ENCODE measurements at places on chromosomes 6 and 20.

DNA sequence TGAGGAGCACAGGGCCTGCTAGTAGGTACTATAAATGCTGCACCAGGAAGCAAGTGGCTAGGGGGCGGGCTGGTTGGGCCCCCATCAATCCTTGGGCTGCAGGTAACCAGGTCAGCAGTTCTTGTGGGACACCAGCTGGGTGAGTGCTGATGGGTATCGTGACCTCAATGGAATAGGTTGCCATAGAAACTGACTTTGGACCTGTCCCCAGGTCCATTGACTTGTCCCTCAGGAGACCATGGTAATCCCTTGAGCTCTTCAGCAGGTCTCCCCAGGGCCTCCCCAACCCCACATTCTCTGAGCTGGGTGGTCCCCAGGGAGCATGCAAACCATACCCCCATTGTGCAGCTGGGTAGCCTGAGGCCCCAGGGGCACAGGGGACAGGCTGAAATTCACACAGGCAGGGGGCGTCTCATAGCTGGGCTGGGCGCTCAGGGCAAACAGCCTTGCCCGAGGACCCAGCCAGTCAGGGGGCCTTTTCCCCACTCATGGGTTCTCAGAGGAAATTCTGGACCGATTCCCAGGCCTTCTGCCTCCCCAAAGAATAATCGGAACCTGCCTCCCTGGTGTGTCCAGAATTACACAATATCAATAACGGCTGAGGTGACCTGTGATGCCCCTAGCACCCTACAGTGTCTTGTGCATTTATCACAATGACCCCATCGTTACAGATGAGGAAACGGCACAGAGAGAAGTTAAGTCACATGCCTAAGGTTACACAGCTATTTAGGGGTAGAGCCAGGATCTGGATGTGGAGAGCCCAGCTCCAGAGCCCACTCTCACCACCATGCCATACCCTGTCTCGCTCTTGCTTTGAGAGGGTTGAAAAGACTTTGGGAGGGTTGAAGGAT is 35.9 kb downstream of the SRC start:
- no peak for DNase-seq

DNA sequence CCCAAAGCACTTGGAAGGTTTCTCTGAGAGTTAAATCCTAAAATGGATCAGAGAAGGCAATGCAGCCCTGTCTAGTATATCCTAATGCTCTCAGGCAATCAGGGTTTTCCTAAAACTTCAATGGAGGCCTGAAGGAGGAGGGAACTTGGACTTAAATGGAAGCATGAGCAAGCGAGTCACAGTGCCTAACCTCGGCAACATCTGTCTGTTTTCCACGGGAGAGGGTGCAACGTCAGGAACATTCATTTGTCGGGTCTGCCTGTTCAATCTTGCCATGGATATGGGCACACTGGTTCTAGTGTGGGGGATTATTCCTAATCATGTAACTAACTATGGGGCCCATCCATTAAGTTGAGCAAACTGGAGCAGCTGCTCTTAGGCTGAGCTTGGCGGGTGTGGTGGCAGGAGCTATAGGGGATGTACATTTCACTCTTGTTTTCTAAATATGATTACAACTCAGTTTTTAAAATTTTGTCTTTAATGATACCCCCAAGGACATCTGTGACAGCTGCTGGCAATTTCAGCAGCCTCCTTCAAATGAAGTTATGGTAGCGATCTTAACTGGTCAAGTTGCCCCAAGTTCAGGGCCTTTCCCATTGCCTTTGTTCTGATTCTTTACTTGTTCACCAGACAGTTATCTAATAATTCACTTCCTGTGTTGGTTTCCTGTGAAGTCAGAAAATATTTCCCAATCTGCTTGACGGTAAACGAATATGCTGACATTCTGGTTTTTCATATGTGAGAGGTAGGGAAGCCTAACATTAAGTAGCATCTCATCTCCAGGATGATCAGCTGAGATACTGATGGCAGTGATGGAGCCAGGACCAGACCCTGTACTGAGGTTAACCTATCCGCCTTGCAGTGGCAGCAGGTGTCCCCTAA is 21.6 kb downstream of the DSE start:
- DNase-seq, result no peak

DNA sequence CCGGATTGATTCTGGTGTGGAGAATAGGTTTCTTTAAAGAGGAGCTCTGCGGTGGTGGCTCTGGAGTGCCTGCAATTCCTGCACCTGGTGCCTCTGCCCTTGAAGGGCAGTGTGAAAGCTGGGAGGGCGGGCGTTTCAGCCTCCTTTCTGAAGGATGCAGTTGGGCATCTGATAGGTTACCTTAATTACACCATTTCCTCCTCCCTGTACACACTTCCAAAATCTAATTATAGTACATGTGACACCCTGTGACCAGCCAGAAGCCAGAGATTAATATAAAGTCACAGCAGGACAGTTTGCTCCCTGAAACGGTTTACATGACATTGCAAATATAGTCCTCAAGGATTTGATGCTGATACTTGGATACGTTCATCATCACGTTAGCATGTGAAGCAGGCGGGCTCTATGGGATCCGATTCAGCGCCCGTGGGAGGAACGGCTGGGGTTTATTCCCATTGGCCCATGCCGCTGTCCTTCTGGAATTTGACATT is 548.2 kb downstream of the QKI start:
- no peak for DNase-seq

DNA sequence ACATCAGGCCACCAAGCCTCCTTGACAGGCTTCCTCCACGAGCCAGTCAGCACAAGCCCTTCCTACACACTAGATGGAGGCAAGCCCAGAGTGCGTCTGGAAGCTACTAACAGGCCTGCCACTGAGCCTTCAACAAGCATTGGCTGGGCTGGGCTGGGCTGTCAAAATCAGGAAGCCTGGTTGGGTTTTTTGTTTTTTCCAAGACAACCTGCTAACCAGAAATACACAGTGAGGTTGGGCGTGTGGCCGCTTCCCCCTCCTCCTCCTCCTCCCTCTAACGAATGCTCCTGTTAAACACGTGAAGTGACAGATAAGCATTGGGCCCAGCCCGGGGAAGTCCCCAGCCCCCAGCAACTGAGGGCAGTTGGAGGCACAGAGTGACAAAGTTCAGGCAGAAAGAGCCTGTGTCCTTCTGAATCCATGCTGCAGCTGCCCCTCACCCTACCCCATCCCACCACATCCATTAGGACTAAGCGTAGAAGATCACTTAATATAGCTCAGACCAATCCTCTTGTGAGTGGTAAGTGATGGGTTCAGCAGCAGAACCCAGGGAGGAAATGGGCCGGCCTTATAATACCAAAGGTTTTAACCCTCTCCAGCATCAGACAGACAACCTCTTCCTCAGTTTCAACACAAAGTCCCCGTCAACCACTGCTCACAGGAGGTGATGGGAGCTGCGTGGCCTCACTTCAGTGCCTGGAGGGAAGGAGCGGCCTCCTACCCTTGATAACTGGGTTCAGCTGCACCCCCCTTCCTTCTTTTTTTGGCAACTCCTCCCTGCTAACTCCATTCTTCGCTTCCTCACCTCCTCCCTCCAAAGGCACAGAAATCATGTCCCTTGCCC is 1.1 kb downstream of the NFATC2 start:
- DNase-seq, result peak; percentile 67

DNA sequence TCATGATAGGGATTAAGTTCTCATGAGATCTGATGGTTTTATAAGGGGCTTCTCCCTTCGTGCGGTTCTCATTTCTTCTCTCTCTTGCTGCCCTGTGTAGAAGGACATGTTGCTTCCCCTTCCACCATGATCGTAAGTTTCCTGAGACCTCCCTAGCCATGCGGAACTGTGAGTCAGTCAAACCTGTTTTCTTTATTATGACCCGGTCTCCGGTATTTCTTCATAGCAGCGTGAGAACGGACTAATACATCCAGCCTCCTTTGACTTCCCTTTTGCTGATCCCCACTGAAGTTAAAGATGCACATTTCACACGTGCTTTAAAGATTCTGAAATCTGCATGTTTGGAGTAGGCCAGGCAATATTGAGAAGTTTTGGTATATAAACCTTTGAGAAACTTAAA is 543.1 kb downstream of the PRKN start:
- no peak for DNase-seq

DNA sequence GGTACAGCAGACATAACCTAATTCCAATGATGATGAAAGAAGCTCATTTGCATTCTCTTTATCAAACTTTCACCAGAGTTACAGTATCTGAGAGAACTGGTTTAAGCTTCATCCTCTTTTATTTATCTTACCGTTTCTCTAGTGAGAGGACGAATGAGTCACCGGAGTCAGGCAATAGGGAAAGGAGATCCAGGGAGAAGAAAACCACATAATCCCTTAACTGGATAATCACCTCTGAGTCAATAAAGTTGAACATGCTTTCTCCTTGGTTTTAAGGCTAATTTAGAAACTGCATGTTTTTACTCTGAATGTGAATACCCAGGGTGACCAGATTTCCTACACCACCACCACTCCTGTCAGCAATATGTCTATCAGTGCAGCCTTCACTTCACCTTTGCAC is 313.7 kb upstream of the TBX18 start:
- peak; percentile 82 for DNase-seq

GRCh38 chr6:37889051-37889450 is 69.5 kb downstream of the ZFAND3 start:
- no peak for DNase-seq

GRCh38 chr6:165013701-165014100 is 295.7 kb downstream of the C6orf118 start:
- no peak for DNase-seq

DNA sequence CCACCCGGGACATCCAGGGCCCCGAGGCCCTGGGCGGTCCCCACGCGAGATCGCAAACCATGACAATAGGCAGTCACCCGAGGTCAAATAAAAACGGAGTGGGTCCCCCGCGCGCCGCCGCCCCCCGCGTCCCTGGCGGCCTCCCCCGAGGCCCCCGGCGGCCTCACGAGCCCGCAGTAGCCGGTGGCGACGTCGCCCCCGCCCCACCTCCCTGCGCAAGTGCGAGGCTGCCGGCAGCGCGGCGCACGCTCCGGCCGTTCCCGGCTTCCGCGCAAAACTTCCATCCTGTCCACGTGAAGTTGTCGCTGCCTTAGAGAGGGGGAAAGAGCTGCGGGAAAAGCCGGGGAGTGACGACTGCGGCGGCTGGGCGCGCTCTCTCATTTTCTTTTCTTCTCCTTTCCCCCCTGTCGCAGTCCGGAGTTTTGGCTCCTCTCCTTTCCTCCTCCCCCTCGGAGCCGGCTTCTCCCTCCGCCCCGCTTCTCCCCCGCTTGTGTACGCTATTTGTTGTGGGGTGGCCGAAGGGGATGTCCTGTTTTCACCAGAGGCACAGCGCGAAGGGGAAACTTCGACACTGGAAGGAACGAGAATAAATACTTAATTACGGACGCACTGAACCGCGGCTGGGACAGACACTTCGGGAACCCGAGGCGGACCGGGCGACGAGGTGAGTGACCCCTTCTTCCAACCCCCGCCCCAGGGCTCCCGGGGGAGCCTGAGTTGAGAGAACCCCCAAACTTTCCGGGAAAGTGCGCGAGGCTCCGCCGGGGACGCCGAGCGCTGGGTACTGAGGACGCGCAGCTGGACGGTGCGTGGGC is at the start of gene EYA4:
Gene EYA4 (plus strand): TSS at position 272 of the 815 bp plus-strand sequence. CDS start 33,424 bp downstream, outside the sequence.
- DNase-seq, result peak; percentile 2

DNA sequence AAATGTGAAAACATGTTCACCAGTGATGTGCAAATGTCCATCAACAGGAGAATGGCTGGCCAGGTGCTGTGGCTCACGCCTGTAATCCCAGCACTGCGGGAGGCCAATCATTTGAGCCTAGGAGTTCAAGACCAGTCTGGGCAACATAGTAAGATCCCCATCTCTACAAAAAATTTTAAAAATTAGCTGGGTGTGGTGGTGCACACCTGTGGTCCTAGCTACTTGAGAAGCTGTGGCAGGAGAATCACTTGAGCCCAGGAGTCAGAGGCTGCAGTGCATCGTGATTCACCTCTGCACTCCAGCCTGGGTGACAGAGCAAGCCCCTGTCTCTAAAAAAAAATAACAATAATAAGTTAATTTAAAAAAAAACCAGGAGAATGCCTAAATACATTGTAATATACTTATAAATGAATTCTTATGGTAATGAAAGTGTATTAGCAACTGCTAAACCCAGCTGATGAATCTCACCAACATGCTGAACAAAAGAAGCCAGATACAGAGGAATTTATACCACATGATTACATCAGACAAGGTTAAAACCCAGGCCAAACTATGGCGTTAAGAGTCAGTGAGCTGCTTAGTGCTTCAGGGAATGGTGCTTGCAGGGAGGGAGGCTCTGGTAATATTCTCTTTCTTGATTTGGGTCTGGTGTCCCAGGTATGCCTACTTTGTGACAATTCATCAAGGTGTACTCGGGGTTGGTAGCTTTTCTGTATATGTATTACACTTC is 36.4 kb downstream of the RPP40 start:
- DNase-seq, result peak; percentile 25

DNA sequence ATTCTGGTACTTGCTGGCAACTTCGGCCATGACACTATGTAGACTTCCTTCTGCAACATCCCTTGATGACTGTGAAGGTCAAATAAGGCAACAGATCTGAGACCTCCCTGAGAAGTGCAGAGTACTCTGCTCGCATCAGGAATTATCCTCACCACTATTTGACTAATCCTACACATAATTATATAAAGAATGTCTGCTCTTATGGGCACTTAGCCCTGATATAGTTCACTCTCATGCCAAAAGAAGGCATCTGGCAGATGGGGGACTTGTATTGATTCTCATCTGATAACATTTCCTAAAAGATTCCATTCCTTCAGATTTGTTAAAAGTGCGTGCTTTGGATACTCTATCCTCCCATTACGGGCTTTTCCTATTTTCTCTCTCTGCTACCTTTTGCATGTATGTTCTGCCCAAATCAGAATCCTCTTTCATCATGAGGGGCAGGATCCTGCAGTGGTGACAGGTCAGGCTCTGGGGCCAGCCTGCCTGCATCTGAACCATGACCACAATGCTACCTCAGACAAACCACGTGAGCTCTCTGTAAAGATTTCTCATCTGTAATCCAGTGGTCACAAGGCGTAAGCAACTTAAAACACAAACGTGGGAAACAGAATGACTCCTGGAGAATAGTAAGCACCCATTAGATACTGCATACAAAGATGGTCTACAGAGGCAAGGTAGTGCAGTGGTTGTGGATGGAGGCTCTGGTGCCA is 134.0 kb downstream of the GJA10 start:
- no peak for DNase-seq

DNA sequence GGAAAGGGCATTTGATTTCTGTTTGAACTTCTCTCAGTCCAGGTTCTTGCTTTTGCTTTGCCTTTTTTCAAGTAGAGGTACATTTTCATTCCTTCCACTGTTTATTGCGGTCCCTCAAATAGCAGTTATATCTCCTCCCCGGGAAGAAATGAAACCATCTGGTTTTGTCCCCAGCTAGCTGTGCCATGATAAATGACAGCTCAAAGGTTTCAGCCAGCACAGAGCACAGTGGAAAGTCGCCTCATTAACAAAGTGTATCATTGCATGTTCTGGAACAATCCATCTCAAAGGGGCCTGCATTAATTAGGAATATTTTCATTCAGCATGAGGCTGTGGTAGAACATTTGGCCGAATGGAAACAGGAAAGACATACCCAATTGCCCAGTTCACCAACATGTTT is 146.0 kb downstream of the EDN3 start:
- no peak for DNase-seq

GRCh38 chr6:36717231-36717825 is 19.7 kb downstream of the RAB44 start:
- DNase-seq, result no peak

- DNase-seq, result peak; percentile 96
These were observed 253.2 kb downstream of the UST start for GRCh38 chr6:148999929-149000468.
